ENCODE measurements at places on chromosomes 12 and 14. TPM values are rescaled to one million over a fixed set of nuclear protein-coding genes. Genes with fewer than 3 reads are reported as not detected.

The CD4 gene
- total RNA-seq, result 3.8 TPM

The TGFB3 gene
- 62.0 TPM for total RNA-seq

The OAS2 gene
- 0.22 TPM for total RNA-seq

The CLECL1 gene
- not detected for total RNA-seq

The PRKAG1 gene
- 61.8 TPM for total RNA-seq

The BCL2L14 gene
- total RNA-seq, result not detected

DNA sequence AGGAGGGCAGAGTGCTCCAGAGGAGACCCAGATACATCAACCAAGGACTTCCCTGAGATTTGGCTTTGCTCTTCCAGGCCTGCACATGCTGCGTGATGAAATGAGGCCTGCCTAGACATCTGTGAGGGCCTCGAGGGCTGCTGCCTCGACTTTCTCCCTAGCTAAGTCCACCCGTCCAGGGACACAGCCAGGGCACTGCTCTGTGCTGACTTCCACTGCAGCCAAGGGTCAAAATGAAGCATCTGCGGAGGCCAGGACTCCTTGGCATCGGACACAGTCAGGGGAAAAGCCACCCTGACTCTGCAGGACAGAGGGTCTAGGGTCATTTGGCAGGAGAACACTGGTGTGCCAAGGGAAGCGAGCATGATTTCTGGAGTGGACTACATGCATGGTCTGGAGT lies 10.7 kb downstream of the SLC25A47 start:
- no peak overlapping the region for H3K27ac ChIP-seq
- no peaks in the 10 kb centered on the region for H3K4me1 ChIP-seq
- H3K4me3 ChIP-seq, result no peak overlapping the region
- no peaks in the 10 kb centered on the region for H3K27me3 ChIP-seq
- peaks cover 14% of the 10 kb centered on the region for H3K36me3 ChIP-seq

- H3K4me3 ChIP-seq, result no peak overlapping the region
- H3K27ac ChIP-seq, result no peak overlapping the region
- peaks cover 20% of the 10 kb centered on the region for H3K36me3 ChIP-seq
- no peaks in the 10 kb centered on the region for H3K27me3 ChIP-seq
- H3K4me1 ChIP-seq, result peaks cover 27% of the 10 kb centered on the region
- no peak for DNase-seq
Measured at GRCh38 chr12:94457311-94457710, 2.4 kb downstream of the CEP83 start.

- H3K4me3 ChIP-seq, result no peak overlapping the region
- no peak for DNase-seq
- no peak overlapping the region for H3K27ac ChIP-seq
- H3K36me3 ChIP-seq, result no peaks in the 10 kb centered on the region
- H3K4me1 ChIP-seq, result peaks cover 2% of the 10 kb centered on the region
Measured at GRCh38 chr14:99721792-99722516, 37.9 kb downstream of the CYP46A1 start.

- H3K36me3 ChIP-seq, result peaks cover 6% of the 10 kb centered on the region
- no peak overlapping the region for H3K4me3 ChIP-seq
- no peaks in the 10 kb centered on the region for H3K27me3 ChIP-seq
- peak overlapping the region; percentile 7 for H3K27ac ChIP-seq
- DNase-seq, result no peak
Measured at GRCh38 chr14:71371711-71372396, 464.6 kb downstream of the PCNX1 start.

GRCh38 chr14:69242311-69243224 lies 17.4 kb upstream of the GALNT16 start:
- no peak overlapping the region for H3K27ac ChIP-seq
- no peak overlapping the region for H3K4me3 ChIP-seq

- H3K27me3 ChIP-seq, result no peaks in the 10 kb centered on the region
- peak within 1 kb of the TSS; percentile 71 for H3K27ac ChIP-seq
- H3K4me1 ChIP-seq, result peaks cover 37% of the 10 kb centered on the region
- no peak within 1 kb of the TSS for H3K4me3 ChIP-seq
- H3K36me3 ChIP-seq, result peaks cover 5% of the 10 kb centered on the region
- peak; percentile 45 for DNase-seq
Measured at GRCh38 chr12:10098791-10099190, at the start of gene CLEC1A. Gene CLEC1A (minus strand): TSS chr12:10098985. CDS start chr12:10098922, 63 bp downstream.

DNA sequence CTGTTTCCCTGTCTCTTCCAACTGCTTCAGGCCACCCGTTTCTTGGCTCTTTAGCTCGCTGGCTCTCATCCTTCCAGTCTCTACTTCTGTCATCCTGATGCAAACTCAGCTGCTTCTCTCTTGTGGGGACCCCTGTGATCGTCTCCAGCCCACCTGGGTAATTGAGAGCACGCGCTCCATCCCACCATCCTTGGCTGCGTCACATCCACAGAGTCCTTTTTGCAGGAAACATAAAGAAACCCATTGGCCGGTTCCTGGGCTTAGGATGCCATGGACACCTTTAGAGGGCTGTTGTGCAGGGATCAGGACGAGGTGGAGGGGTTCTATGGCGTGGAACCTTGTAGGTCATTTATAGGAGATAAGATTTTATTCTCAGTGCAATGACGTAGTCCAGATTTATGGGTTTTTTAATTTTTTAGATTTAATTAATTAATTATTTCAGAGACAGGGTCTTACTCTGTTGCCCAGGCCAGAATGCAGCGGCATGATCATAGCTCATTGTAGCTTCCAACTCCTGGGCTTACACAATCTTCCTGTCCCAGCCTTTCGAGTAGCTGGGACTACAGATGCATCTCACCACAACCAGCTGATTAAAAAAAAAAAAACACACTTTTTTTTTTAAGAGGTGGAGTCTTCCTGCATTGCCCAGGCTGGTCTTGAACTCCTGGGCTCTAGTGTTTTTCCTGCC lies 82.6 kb downstream of the CCDC92 start:
- H3K27ac ChIP-seq, result no peak overlapping the region
- no peaks in the 10 kb centered on the region for H3K36me3 ChIP-seq
- H3K4me3 ChIP-seq, result no peak overlapping the region

All from mesothelial cell of epicardium (in vitro differentiated cells).